NT2/D1 (cell line): ENCODE measurements at places on chromosomes 3 and 15.

DNA sequence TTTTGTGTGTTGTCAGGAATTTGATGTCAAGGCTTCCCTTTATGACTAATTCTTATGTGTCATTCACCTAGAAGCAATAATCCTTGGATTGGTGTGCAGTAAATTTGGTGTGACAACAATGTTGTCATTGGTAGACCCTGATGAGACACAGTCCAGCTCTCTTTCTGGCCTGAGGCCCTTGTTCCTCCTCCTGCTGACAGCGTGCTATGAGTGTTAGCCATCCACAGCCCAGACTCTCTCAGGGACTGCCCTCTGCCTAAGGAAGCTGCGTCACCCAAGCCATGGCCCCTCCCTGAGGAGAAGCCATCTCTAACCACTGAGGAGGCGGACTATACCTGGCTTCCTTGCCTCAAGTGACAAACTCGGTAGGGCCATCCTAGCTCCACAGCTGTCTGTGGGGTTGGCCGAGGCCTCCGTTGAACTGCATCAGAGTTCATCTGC, 13.3 kb upstream of the TM4SF1 start:
- DNase-seq, result no peak

DNA sequence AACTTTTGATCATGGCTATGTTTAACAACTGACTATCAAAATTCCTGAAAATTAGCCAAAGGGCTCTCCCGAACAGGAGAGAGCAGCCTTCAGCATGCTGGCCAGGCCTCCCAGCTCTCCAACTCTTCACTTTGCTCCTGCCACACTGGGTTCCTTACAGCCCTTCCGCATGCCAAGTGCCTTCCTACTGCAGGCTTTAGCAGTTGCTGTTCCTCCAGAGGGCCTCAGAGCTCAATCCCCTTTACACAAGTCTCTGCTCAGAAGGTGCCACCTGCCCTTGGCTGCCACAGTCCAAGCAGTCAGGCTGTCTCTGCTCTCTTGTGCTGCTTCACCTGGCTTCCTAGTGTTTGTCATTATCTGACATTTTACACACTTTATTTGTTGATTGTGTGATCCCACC, 553.1 kb upstream of the PPP2R3A start:
- no peak for DNase-seq

DNA sequence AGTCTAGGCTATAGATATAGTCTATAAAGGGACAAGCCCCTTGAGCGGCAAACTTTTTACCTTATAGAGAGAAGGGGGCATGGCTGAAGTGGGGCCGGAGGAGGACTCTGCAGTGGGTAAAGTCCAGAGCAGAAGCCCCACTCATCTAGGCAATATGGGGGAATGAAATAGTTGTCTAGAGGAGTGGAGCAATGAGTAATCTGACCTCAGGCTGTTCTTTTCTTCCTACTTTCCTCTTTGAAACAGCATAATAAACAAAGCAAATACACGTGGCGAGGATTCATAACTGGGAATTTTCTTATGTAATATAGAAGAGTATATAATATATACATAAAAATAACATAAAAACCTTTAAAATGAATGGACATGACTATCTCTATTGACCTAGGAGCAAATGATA, 546.4 kb upstream of the ZNF385D start:
- DNase-seq, result no peak

- no peak for DNase-seq
Observed at GRCh38 chr15:98838387-98839259, 169.0 kb downstream of the PGPEP1L start.

DNA sequence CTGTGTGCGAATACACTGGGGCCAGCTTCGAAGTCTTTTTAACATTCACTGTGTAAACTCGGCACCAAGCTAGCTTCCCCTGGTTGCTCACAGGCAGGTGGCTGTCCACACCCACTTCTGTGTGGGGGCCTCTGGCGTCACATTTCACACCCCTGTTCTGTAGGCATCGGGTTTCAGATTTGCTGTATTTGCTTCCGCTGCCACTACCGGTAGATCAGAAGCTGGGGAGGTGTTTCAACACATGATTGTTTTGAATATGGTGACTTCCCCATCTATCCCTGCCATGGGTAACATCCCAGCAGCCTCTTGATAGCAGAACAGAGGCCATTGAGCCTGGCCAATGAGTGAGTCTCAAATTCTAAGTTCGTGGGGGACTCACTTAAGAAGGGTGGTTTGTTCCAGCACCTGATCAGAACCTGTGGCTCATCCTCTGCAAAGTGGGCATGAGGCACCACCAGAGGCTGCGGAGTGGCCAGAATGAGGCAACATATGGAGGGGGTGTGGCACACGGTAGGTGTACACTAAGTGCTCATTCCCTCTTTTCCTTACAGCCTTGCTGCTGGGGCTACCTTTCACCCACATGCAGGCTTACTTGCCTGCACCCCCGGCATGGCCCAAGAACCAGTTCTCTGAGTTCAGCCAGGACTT, 61.5 kb downstream of the IQSEC1 start:
- no peak for DNase-seq

- no peak for DNase-seq
Observed at GRCh38 chr3:160403796-160404470, 4.5 kb downstream of the SMC4 start.

DNA sequence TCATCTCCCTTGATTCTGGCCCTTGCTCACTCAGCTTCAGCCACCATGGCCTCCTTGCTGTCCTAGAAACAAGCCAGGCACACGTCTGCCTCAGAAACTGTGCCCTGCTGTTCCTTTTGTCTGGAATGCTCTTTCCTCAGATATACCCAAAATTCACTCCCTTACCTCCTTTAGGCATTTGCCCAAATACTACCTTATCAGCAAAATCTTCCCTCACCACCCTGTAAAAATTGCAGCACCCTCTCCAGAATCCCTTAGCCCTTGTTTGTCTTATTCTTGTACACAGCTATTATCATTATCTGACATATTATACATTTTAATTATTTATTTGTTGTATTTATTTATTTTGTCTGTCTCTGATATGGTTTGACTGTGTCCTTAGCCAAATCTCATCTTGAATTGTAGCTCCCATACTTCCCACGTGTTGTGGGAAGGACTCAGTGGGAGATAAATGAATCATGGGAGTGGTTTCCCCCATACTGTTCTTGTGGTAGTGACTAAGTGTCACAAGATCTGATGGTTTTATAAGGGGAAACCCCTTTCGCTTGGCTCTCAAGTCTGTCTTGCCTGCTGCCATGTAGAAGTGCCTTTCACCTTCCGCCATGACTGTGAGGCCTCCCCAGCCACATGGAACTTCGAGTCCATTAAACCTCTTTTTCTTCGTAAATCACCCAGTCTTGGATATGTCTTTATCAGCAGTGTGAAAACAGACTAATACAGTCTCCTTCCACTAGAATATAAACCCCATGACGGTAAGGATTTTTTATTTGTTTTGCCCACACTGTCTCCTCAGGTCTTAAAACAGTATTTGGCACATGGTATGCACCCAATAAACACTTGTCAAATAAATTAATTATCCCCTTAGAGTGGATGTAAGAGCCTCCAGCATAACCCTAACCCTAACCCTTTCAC, 60.0 kb upstream of the STT3B start:
- no peak for DNase-seq

DNA sequence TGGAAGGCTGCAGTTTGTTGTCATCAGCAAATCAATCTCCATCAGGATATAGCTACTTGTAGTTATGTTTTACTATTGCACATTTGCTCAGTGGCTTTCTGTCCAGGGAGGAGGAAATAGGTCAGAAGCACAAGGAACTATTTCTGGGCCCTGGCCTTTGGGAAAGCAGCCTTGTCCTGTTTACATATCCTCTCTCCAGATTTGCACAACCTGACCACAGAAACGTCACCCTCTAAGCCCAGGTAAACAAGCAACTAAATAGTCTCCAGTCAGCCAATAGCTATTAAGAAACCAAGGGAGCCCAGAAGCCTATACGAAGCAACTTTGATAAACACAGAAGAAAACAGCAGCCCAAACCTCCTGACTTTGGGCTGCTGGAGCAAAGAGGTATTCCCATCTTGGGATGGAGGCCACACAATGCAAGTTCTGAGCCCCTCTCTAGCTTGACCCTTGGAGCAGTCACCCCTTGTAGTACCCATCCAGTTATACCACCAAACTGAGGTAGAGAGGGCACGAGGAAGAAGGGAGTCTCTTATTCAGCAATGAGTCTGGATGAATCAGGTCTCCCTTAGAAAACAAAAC, 2.3 kb upstream of the FEM1B start:
- no peak for DNase-seq

DNA sequence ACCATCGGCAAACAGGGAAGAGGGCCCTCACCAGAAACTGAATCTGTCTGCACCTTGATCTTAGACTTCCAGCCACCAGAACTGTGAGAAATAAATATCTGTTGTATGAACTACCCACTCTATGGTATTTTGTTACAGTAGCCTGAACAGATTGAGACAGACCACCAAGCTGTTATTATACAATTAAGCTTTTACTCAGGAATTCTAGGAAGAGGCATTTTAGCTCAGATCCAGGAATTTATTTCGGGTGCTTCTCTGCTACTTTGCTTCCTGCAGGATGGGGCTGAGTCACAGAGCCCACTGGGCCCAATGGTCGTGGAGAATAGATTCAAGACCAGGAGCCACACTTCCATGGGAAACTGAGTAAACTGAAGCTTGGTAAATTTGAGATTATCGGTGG, 145.5 kb upstream of the PFN2 start:
- no peak for DNase-seq

GRCh38 chr3:49654955-49655556, 19.1 kb upstream of the APEH start:
- DNase-seq, result no peak

DNA sequence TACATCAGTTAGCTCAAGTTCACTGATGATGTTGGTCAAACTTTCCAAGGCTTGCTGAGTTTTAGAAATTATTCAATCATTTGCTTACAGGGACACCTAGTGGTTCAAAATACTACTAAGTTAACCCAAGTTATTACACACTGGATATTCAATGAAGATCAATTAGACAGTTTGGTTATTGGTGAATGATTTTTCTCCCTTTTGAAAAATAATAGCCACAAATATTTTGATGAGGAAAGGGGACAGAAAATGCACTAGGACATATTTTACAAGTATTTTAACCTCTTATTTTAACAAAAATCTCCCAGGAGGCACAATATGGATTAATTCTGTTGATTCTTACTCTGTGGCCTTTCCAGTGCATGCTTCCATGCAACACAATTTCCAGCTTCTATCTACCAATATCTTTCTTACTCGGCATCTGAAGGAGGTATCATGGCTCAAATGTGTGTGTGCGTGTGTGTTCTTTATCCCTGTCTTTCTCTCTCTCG, 20.1 kb upstream of the GOLGA6L2 start:
- DNase-seq, result no peak

DNA sequence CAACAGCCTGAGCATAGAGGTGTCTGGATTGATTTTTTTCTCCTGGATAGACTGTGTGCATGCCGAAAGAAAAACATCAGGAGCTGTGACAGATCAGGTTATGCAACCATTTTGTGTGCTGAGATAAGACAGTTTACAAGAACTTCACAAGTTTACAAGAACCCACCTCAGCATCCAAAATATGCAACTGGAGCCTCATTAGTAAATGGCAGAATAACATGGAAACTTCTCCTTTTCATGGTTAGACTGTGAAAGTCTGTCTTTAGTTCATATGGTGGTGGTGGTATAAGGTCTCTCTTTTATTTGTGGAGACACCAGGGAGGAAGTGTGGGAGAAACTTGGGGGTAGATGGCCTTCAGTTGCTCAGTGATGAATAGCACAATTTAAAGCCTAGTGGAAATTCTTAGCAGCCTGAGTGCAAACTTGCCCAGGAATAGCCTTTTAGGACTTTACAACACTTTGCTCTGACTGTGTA, 3.7 kb upstream of the ZNF609 start:
- DNase-seq, result no peak

DNA sequence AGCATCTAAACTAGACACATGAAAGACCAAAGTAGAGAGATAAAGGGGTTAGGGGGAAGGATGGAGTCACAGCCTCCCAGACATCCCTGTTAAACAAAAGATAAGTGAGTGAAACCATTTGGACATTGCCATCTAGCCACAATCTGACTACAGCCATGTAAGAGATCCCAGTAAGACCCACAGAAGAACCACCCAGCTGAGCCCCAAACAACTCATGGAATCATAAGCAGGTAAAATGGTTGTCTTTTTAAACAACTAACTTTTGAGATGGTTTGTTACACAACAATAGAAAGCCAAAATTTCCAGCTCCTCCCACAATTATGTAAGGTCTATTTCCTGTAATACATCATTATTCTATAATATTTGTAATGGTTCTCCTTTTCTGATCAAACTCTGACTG, 437.5 kb downstream of the IGSF11 start:
- DNase-seq, result no peak

DNA sequence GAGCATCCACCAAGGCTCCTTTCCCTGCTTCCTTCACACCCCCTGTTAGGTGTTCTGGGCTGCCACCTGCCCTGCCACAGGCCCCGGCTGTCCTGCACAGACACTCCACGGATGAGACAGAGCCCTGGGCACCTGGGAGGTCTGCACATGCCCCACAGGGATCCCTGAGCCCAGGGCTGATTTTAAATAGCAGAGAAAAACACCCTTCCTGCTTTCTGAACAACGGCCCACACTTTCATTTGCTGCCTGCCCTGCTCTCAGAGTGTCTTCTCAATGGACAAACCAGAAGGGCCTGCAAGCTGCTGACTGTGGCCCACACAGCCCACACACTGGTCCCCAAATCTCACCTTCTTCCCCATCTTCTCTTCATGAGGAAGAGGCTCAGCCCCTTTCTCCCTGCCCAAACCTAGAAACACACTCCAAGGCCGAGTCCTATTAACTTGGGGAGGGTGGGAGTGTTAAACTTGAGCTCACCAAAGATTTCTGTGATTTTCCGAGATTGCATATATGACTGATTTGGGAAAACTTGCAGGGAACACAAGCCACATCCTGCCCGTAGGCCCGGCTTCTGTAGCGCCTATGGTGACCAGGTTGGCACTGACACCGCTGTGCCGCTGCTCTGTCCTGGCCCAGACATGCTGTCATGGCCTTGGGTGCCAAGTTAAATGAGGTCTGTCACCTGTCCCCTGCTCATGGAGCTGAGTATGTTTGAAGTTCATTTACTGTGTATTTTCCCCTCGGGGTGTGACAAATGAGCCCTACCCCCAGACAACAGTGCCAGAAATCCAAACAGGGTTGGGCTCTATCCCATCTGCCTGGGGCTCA, 47.2 kb upstream of the KLF13 start:
- DNase-seq, result no peak

- DNase-seq, result no peak
Observed at GRCh38 chr15:73318463-73319351, 50.1 kb downstream of the HCN4 start.
